ENCODE measurements at places on chromosomes 2 and 18.
A peak's percentile ranks its signal among the peaks of the same experiment; 100 is the strongest.

GRCh38 chr2:11877764-11878163 is 131.3 kb downstream of the LPIN1 start:
- DNase-seq, result no peak

DNA sequence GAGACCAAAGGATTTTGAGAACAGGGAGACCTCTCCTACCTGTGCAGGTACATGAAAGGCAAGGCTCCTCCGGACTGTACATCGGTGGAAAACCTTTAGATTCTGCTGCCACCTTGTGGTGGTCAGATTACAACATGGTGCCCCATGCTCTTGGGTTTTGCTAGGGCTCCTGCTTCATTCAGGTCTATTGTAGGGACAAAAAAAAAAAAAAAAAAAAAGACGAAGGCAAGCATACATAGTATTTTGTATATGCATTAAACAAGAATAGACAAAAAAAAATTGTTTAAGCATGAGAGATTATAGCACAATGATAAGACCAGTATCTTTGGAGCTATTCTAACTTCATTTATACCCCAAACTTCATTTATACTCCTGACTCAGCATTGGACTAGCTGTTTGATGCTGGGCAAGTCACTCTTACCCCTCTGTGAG is 27.4 kb upstream of the SPR start:
- peak; percentile 81 for DNase-seq

GRCh38 chr2:10410001-10410822 is 37.9 kb downstream of the ODC1 start:
- peak; percentile 55 for DNase-seq

DNA sequence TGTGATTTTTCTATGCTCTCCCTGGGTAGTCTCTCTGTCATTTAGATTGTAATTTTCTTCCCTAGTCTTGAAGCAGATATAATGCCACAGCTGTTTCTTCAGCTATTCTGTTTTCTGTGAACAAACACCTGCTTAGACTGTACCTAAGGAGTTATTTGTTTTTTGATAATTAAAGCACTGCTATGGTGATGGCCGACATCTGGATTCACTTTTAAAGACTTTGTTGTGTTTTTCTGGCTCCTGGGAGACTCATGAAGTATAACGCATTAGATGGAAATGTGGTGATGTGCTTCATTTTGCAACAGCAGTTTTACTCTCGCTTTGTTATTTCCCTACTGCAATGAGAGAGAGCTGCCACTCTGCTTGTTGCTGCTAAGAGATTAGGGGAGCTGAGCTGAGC is 15.7 kb upstream of the C2orf69 start:
- DNase-seq, result no peak

DNA sequence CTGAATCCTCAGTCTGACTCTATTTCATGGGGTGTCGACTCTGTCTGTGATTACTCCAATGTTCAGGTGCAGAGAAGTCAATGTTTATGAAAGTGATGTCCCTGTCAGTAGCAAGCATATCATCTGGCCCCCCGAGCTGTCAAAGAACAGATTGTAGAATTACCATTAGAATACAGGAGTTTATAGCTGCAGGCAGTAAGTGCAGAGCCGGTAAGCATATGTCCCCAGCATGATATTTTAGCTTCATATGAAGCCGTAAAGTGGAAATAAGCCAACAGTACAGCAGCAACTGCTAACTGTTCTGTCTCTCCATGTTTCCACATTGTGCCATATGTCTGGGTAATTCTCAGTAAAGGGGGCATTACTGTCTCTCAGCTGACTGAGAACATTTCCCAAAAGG is 541.8 kb downstream of the SOX11 start:
- DNase-seq, result no peak

GRCh38 chr2:14816069-14817060 is 183.8 kb downstream of the LRATD1 start:
- no peak for DNase-seq

GRCh38 chr2:45649858-45650811 is 1.3 kb upstream of the PRKCE start:
- DNase-seq, result peak; percentile 79

DNA sequence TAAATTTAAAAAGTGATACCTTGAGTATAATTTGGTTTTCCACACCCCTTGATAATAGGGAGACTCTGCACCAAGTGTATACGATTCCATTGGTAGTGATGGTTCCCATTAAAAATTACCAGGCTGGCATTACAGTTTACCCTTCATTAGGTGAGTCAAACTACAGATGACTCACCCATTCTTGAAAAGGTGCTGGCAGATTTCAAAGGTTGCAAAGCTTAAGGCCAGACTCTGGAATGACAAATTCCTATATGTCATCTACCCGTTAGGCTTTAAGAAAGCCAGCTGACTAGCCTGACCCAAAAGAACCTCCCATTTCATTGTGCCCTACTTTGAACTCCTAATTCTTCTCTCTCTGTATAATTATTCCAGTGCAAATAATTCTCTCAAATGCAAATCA is 124.4 kb downstream of the LRRTM4 start:
- DNase-seq, result peak; percentile 23

GRCh38 chr2:144625226-144625625 is 105.3 kb upstream of the ZEB2 start:
- DNase-seq, result no peak

- no peak for DNase-seq
Measured at GRCh38 chr2:239594772-239595608, 194.2 kb upstream of the HDAC4 start.

GRCh38 chr2:195486987-195487644 is 169.9 kb upstream of the SLC39A10 start:
- DNase-seq, result peak; percentile 69

- DNase-seq, result no peak
Measured at GRCh38 chr2:181243319-181243718, 213.9 kb upstream of the ITGA4 start.

GRCh38 chr2:7436096-7436906 is 519.1 kb downstream of the RNF144A start:
- no peak for DNase-seq

GRCh38 chr2:31008561-31009114 is 129.6 kb downstream of the GALNT14 start:
- DNase-seq, result peak; percentile 9

- DNase-seq, result no peak
Measured at GRCh38 chr2:164511738-164512137, 109.5 kb downstream of the GRB14 start.

DNA sequence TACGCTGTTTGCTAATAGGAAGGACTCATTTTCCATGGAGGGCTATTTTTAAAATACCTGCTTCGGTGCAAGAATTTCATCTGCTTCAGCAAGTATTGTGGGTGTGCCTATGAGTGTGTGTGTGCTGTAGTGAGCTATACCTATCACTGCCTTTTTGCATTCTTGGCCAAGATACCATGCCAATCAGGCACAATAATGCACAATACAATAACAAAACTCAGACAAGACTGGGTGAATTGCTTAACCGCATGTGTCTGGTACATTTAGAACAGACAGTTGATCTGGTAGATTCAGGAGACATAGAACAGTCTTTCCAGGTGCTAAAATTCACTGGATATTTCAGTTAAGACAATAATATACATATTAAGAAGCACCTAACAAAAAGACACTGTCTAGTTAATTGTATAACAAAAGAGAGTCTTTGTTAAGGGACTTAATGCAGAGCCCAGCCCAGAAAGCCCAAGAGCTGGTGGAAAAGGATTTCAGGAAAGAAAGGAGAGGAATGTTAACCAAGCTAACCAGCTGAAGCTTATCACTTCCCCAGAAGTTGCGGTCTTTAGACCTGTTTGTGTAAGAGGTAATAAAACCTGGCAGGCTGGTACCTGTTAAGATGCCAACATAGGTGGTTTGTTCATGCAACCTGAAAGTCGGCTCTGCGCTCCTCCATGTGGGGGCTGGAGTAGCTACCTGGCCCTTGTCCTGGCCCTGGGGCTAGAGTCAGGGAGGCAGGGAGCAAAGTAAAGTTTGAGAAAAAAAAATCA is 153.3 kb upstream of the RBMS1 start:
- no peak for DNase-seq

DNA sequence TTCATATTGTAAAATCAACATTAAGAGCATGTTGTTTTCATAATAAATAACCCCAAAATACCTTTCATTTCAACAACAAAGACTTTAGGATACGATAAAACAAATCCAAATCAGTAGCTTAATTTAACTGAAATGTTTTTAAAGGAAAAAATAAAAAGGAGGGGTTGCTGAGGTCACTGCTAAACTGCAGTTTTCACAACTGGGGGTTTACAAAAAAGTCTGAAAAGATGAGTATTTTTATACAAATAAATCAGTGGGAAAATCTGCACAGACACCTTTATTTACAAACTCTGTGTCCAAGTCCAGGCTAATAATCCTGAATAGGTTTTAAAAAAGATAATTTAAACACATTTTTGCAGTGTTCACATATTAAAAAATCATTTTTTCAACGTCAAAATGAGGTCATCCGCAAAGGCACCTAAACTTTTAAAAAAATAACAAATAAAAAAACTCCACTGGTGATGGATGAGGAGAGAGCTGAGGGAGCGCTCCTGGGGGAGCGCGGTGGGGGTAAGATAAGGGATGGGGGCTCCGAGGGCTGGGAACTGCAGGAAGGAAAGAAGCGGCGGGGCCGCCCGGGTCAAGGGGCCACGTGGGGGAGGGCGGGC is 3.1 kb downstream of the DLX2 start:
- no peak for DNase-seq

DNA sequence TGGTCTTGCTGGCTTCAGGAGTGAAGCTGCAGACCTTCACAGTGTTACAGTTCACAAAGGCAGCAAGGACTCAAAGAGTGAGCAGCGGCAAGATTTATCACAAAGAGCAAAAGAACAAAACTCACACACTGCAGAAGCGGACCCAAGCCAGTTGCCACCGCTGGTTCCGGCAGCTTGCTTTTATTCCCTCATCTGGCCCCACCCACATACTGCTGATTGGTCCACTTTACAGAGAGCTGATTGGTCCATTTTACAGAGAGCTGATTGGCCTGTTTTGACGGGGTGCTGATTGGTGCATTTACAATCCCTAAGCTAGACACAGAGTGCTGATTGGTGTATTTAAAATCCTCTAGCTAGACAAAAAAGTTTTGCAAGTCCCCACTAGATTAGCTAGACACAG is 37.2 kb upstream of the ZNF532 start:
- no peak for DNase-seq

GRCh38 chr2:160910681-160911080 is 249.5 kb upstream of the TANK start:
- peak; percentile 73 for DNase-seq
